ENCODE measurements at places on chromosomes 16 and 17.

GRCh38 chr16:68374961-68375660 lies 64.3 kb downstream of the PRMT7 start:
- DNase-seq, result no peak

DNA sequence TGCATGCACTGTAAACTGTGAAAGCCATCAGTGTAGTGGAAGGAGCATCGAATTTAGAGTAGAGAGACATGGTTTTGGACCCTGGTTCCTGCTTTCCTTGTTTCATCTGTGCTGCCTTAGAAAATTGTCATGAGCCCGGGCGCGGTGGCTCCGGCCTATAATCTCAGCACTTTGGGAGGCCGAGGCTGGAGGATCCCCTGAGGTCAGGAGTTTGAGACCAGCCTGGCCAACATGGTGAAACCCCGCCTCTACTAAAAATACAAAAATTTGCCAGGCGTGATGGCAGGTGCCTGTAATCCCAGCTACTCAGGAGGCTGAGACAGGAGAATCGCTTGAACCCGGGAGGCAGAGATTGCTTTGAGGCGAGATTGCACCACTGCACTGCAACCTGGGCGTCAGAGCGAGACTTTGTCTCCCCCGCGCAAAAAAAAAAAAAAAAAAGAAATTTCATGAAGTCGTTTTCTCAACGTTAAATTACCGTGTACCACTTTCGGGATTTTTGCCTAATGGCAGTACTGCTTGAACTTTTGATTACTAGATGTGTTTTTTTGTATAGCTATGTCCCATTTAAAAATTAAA lies 912 bp downstream of the COQ7 start:
- DNase-seq, result no peak

DNA sequence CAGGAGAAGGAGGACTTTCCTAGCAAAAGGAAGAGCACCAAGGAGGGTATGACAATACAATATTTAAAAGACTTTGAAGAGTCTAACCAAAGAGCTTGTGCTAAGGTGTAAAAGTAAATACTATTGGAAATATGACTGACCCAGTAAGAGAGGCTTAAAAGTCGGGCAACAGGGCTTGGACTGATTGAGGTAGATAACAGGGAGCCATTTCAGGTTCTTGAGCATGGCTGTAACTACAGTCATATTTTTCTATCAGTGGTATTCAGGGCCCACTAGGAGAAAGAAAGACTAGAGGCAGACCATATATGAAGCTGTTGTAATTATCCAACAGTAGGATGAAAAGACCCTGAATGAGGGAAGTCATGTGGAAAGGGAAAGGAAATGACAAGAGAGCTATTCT lies 62.3 kb downstream of the SMURF2 start:
- no peak for DNase-seq

GRCh38 chr16:788399-789126 lies at the start of gene CHTF18:
TSS of gene CHTF18 (plus strand) at chr16:788620. CDS start at chr16:788685, 65 bp downstream.
- peak; percentile 95 for DNase-seq

DNA sequence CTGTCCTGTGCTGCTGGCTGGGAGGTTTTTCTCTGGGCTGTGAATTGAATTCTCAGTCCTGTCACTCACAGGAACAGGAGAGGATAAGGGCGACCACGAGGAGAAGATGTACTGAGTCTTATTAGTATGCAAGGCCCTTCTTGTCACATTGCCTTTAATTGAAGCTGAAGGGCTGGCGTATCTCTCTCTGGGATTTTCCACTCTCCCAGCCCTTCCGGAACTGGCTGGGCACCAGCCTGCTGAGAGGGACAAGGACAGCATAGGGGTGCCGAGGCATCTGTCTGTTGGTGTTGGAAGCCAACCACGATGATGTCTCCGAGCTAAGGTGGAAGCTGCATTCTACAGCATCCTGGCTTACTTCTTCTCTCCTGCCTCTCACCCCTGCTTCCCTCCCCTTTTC lies 33.2 kb downstream of the GPRC5B start:
- no peak for DNase-seq

Data from CD4-positive, alpha-beta T cell treated with Interleukin-15 for 4 hours (primary cell).